ENCODE measurements at places on chromosomes 12 and 14.
A peak's percentile ranks its signal among the peaks of the same experiment; 100 is the strongest.

GRCh38 chr12:11778713-11779685 lies 129.5 kb downstream of the ETV6 start:
- no peak for DNase-seq

GRCh38 chr12:24378548-24379407 lies 429.3 kb upstream of the SOX5 start:
- no peak for DNase-seq

- DNase-seq = no peak
Measured at GRCh38 chr14:90453401-90453951, 56.6 kb downstream of the CALM1 start.

GRCh38 chr14:70004791-70005190 lies 125.6 kb downstream of the SMOC1 start:
- no peak for DNase-seq

DNA sequence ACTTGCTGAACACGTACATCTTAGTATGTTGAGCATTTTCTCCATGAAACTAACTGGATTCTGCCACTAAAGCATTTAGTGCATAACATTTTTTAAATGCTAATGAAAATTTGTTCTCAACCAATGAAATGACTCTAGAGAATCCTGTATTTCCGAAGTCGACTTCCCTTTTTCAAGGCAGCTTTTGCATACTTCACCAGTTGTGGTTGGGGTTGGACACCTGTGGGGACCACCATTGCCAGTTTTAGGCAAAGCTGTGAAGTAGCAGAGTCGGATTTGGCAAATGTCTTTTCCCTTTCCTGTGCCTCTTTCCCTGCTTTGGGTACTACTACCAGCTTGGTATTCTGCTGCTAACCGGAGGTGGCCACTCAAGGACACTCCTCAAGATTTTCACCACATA lies 349.2 kb downstream of the BCAT1 start:
- DNase-seq = no peak

- no peak for DNase-seq
Measured at GRCh38 chr14:26377150-26377549, 220.7 kb downstream of the NOVA1 start.

DNA sequence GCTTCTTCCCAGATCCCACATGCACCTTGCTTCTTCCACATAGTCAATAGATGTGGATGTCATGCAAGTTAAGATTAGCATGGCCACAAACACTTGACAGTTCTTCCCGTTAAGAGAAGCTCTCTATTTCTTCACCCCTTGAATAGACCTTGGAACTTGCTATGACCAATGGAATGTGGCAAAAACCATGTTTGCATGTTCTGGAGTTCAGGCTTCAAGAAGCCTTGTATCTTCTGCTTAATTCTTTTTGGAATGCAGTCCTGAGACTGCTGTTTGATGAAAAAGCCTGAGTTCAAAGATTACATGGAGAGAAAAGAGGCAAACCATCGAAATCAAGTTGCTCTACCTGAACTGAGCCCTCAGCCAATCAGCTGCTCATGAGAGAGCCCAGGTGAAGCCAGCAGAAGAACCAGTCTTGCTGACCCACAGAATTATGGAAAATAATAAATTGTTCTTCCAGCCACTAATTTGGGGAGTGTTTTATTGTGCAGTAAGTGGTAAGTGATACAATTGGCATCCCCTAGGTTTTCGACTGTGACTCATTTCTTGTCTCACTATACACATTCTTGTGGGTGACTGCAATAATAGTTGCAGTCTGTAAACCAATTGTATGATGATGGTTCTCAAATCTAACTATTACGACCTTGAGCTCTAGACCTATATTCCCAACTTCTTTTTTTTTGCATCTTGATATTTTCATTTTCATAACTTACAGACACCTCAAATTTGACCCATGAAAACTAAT lies 12.6 kb downstream of the RASSF9 start:
- DNase-seq = no peak

DNA sequence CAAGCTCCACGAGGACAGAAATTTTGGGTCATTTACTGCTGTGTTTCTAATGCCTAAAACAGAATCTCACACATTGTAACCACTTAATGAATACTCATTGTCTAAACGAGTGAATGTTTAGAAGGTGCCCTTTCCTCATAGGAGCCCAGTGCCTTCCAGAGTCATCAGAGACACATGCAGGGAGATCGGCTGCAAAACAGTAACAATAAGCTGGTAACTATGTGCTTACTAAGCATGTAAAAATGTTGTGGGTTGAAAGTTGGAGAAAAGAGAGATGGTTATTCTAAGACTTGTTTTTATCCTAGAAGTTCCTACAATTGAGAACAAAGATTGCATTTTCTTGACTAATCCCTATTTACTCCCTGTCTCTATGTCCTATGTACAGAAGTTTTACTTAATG lies 7.4 kb downstream of the TESPA1 start:
- DNase-seq = no peak

GRCh38 chr12:87231818-87232217 lies 797.4 kb downstream of the C12orf50 start:
- no peak for DNase-seq

GRCh38 chr14:103517174-103517566 lies 5.5 kb downstream of the CKB start:
- no peak for DNase-seq

DNA sequence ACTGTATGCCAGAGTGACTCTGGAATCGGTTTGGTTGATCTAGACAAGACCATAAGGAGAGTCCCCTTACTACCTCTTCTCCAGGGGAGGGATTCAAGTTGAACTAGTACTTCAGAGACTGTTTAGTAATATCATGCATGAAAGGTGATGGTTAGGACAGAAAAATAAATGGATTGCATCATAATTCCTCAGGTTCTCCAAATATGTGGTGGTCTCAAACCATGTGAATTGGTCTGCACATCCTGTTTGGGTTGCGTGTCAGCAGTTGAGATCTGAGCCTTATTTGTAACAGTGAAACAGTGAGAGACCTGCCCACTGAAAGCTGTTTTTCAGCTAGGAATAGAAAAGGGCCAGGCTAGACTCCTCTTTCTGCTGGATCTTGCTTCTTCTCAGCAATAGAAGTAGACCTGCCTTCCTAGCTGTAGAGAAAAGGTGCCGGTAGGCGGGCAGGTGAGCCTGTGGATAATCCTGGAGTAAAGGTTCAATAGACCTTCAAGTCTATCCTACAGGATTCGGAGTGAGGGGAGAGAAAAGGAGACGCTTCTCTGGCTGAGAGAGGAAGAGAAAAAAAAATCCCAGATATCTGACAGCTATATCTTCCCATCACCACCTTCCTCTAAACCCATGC lies 258.5 kb upstream of the E2F7 start:
- DNase-seq = no peak

DNA sequence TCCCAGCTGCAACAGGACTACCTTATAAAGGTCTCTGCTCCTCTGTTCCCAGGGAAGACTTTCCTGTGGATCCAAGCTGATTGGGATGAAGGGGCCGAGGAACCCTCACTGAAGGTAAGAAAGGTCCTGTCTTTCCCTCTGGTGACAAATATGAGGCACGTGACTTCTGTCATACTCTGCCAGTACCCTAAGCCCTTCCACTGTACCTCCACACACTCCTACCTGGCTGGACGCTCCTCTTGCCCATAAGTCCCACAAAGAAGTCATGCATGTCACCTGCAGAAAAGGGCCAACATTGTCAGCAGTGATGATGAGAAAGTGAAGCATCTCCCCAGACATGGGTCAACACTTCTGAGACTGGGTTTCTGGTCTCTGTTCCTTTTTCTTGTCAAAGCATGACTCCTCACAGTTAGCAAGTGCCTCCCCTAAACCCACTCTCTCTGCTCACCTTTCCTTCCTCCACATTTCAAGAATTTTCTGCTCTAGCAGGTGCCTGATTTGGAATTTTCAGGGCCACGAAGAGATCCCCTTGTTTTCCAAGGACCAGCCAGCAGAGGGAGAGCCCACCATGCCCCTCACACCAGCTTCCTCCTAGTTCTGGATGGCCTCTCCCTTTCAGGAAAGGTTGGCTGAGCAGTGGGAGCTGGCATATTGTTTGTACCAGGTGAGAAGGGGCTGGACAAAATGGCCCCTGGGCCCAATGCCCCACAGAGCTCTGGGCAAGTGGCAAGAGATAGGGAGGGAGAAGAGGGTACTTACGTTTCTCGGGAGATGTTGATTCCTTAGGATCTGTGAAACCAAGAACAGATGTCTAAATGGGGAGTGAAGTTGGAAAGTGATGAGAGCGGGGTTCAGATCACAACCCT lies 3.5 kb downstream of the TAC3 start:
- no peak for DNase-seq

DNA sequence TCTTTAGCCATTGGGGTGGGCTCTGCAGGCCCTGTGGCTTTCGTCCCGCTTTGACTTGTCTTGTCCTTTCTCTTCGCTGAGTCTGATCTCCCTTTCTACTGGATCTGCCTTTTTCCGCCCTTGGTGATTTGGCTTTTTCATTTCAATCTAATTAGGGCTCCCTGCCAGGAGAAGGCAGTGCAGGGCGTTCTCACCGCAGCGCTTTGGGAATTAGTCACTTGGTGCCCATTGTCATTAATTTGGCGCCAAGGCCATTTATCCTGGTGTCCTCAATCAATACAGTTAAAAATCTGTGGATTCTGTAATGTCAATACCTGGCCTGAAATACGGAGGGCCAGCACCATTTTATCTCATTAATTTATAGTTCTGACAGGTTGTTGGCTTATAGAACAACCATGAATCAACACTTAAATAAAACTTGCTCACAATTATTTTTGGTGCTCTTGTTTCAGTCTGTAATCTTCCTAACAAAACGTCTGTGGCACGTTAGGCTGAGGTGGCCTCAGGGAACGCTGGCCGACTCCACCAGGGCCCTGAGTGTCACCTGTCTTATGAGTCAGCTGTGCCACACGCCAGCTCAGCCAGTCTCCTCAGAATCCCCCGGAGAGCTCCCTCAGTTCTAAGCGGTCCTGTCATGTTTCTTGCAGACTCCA lies 115.7 kb downstream of the BEGAIN start:
- DNase-seq = no peak

GRCh38 chr14:96148631-96149030 lies 56.0 kb upstream of the BDKRB2 start:
- DNase-seq = no peak

- no peak for DNase-seq
Measured at GRCh38 chr12:93684716-93685115, 7.5 kb downstream of the CRADD start.

- no peak for DNase-seq
Measured at GRCh38 chr12:46790066-46790465, 35.7 kb downstream of the SLC38A4 start.

DNA sequence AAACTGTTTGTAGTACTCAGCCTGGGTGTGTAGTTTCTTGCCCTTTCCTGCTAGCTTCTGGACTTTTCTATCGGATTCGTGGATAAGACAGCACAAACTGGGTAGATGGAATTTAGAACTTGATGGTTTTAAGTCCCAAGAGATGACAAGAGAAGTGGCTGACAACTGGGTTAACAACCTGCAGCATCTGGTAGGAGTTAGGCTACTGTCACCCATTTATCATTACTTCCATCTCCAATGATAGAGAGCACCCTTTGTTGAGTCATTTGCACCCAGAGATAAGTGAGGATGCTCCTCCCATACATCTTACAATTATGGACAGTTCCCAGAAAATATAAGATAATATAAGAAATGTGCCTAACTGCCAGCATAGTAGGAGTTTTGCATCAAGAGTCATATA lies 50.2 kb upstream of the FLRT2 start:
- no peak for DNase-seq

- peak; percentile 76 for DNase-seq
Measured at GRCh38 chr12:11836282-11837151, 187.0 kb downstream of the ETV6 start.

GRCh38 chr12:119082496-119082895 lies 96.2 kb upstream of the HSPB8 start:
- no peak for DNase-seq

GRCh38 chr12:114220311-114220710 lies 185.6 kb downstream of the TBX5 start:
- DNase-seq = no peak

DNA sequence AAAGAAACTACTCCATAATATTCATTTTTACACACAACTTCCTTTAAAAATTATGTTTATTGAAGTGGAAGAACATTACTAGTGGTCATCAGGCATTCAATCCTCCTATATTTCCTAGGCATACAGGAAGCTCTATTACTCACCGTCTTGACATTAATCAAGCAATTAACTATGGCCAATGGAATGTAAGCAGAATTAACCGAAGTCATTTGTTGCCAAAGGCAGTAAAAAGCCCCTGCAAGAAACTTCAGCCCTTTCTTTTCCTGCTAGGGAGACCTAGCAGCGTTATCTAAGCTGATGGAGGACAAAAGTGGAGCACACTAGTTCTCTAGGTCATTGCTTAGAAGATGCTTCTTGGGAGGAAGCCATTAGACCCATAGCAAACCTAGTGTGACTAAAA lies 399.6 kb downstream of the KCNH5 start:
- DNase-seq = no peak

DNA sequence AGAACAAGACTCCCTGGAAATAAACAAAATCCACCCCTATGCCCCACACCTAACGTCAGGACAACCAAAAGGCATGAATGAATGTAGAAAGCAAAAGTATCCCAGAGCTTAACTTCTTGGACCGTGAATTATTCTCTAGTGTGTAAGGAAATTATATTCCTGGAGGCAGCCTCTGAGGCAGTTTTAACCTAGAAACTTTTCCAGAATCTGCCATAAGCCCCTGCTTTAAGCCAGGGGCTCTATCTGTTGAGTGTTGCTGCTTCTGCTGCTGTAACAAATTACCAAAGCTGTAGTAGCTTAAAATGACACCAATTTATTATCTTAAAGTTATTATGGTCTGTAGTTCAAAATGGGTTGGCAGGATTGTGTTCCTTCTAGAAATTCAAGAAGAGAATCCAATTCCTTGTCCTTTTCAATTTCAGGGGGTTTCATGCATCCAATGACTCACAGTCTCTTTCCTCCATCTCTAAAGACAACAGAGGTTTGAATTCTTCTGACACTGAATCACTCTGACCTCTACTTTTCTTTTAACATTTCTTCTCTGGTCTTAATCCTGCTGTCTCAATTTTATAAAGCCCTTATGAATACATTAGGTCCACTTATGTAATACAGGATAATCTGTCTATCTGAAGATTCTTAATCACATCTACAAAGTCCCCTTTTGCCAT lies 242.7 kb downstream of the ATXN7L3B start:
- no peak for DNase-seq

DNA sequence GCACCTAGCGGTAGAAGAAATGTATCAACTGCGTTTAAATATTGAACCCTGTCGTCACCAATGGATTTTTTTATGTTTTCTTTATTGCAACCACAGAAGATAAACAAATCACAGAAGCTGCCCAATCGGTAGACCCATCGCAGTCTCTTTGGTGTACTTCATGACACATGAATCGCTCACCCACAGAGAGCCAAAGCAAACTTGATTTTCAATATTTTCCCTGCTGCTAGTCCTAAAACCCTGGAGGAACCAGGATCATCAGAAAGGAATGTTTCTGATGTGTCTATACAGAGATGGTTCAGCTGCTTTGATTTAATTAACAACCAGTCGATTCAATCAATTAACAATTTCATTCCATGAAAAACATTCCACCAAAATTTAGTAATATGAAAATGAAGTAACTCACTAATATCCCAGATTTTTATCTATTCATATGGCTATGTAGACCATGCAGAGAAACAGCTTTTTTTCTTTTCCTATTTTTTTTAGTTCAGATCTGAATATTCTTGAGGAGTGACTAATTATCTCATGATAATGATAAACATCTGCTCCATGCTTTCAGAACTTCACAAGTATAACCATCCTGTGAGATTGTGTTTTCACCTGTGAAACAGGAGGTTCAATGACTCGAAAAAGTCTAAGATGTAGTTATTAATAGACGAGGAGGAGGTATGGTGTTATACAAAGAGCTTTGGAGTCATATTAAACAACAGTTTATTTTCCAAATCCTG lies 46.1 kb downstream of the DIO2 start:
- DNase-seq = no peak
